Hindlimb muscle (tissue), 1 donor: ENCODE measurements at places on chromosomes 16 and 17.

DNA sequence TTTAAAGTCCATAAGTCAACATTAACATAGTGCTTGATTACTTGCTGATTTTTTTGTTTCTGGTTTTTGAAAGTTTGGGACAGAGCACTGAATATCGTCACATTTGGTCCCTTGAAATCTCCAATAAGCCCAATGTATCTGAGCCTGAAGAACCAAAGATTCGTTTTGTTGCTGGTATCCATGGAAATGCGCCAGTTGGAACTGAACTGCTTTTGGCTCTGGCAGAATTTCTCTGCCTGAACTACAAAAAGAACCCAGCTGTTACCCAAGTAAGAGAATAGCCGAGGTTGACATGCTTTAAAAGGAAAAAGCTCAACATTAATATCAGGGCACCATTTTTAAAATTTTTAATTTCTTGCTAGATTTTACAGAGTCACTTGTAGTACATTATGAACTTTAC lies 27.7 kb upstream of the GOSR1 start:
- DNase-seq: peak; percentile 25

DNA sequence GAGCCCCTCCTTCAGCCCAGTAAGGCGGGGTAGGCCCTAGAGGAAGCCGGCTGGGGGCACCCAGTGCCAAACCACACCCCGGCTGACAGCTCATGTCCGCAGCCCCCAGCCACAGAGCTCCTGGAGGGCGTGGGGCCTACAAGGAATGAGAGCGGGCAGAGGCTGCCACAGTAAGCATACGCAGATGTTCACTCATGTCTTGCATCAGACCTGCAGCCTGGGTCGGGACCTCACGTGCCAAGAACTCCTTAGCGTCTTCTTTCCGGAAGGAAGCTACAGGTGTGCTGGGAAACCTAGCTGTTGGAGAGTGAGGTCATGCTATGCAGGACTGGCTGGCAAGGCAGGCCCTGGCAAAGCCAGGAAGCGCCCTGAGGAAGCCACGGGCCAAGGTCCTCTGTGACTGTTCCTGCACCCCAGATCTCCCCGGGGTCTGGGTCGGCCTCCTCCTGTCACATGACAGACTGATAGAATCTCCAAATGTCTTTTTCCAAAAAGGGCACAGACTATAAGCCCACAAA lies 1.6 kb downstream of the ZNF598 start:
- DNase-seq: no peak

GRCh38 chr17:69427486-69428197 lies 13.1 kb downstream of the MAP2K6 start:
- DNase-seq: no peak

DNA sequence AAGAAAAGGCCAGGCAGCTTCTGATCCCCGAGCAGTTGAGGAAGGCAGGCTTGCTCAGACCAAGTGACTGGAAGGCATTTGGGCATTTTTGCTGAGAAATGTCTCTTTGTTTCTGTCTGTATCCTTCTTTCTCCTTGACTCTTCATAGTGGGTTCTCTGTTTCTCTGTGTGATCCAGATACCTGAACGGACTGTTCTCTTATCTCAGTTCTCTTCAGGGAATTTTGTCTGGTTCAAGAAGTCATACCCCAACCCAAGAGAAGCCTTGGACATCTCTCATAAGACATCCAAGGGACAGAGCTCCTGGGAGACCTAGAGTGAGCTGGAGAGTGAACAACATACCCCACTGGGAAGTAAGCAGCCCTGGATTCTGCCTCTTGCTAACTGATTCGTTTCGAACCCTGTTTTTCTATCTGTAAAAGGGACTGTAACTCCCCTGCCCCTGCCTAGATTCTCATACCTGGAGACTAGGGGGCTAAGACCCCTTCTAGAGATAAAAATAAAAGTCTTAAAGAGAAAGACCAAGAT lies 541 bp downstream of the CCL3 start:
- DNase-seq: no peak

- DNase-seq: no peak
Measured at GRCh38 chr16:89268987-89269735, 51.7 kb downstream of the ZNF778 start.

DNA sequence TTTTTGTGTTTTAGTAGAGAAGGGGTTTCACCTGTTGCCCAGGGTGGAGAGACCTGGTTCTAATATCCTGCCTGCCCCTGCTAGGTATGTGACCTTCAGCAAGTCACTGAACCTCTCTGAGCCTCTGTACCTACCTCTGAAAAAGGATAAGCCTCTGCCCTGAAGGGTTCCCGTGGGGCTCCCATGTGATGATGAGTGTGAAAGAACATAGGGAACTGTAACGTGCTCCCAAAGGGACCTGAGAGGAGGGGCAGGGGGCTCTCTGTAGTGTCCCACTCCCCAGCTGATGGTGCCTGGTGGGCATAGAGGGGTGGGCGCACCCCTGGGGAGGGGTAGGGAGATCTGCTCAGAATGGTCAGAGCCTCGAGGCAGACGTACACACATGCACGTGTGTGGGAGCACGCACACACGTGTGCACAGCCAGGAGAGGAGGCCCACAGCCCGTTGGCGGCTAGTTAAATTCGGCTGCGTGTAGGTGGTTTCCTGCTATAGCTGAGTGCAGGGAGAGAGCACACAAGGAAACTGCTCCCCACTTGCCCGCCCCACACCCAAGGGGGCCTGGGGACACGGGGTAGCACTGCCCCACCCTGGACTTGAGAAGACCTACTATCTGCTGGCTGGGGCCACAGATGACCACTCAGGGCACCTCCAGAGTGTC lies 6.7 kb downstream of the KCNH4 start:
- DNase-seq: no peak

DNA sequence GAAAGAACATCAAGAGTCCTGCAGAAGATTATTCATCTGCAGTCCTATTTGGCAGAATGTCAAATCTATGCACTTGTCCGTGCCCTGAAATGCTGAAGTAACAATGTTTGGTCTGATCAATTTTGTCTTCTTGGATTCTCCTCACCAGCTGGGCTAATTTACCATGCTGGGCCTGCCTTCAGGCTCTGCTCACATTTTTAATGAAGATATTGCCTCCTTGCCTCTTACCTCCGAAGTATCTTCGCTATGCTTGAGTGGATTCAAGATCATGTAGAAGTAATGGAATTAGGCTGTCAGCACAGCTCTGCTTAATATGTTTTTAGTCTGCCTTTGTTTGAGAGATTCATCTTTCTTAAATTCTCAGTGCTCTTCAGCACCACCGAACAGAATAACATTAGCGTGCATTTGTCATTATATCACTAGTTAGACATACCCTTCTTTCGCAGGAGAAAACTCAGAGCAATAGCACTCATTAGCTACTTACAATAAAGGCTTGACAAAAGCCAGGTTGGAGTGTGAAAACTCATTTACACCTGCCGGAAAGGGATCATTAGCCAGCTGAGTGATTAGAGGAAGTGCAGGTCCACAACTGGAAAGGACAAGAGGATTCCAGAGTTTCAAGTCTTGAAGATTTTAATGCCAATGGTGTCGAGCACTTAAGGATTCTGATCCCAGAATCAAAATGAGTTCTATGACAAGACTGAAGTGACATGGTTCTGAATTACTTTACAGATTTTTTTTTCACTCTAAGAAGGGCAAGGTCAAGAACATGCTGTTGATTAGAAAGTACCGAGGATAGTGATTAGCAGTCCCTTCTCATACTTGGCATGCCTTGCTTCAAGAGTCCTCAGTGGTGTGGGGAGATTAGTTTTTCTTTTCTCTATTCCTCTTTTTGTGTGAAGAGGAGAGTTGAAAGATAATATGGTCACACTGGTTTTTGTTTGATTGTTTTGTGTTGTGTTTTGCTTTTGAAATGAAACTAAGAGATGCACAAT lies 405.6 kb upstream of the TOM1L1 start:
- no peak for DNase-seq

DNA sequence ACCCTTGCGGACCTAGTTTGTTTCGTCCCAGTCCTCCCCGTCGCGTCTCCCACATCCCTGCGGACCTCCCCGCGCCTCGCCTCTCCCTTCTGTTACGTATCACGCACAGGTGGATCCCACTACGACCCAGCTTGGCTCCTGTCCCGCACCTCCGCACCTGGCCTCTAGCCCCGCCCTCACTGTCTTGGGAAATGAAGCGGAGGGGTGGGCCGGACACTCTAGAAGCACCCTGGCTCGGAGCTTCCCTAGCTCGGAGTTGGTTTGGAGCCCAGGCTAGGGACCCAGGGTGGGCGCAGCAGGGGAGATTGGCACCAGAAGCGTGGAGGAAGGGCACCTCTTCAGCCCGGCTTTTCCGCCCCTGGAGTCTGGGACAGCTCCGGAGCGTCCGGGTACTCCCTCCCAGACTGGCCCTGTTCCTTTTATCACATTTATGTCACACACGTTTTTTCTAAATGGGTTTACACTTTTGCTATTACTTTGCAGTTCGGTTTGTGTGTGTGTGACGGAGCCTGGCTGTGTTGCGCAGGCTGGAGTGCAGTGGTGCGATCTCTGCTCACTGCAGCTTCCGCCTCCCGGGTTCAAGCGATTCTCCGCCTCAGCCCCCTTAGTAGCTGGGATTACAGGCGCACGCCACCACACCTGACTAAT lies 1.4 kb upstream of the CEMP1 start:
- DNase-seq: peak; percentile 53

DNA sequence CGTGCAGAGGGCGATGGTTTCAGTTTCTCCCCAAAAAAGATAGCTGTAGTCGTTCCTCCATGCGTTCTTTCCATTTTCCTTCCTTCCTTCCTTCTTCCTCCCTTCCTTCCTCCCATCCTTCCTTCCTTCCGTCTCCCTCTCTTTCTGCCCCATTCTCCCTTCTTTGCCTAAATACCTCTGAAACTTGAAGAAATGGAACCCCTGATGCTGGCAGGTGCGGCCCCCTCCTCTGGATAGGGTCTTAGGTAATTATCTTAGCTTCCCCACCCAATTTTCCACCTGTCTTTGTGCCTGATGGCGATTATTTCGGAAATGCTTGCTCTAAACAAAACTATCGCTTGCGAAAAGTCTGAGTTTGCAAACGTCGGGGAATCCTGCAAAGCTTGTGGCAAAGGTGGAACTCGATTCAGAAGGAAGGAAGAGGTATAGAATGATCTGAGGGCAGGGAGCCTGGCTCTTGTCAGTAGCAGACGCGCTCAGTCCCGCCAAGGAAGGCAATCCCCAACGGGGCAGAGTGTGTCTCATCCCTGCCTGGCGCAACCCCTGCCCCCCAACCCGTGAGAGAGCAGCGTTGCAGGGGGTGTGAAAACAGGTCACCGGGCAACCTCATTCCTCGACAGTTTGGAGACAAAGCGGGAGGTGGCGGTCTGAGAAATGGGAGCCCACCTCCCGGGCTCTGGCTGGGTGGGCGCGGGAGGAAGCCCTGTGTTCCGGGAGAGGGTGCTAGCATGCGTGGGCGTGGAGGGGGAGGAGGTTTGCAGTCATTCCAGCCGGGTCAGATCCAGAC lies 2.9 kb upstream of the CBX8 start:
- DNase-seq: no peak

- peak; percentile 28 for DNase-seq
Measured at GRCh38 chr17:74325743-74326379, at the start of gene KIF19. Gene KIF19 (plus strand): TSS chr17:74326226. CDS start chr17:74326350, 124 bp downstream.

DNA sequence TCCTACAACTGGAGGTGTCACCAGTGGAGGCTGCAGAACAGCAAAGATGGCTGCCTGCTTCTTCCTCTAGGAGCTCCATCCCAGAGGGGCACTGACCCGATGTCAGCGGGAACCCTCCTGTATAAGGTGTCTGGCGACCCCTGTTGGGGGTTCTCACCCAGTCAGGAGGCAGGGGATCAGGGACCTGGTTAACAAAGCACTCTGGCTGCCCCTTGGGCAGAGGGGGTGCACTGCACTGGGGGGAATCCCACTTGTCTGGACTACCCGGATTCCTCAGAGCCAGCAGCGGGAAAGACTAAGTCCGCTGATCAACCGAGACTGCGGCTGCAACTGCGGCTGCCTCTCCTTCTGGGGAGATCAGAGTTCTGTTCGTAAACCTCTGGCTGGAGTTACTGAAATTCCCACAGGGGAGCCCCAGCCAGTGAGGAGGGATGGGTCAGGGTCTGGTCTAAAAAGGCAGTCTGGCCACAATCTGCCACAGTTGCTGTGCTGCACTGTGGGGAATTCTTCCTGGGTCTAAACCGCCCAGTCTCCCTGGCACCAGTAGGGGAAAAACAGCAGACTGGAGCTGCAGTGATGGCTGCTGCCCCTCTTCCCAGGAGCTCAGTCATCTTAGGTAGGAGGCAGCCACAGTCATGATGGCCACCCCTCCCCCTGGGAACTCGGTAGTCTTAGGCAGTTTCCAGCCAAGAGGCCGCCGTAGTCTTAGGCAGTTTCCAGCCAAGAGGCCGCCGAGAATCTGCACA lies 213.4 kb downstream of the CYB561 start:
- DNase-seq: no peak

GRCh38 chr17:33106525-33107165 lies 115.0 kb downstream of the SPACA3 start:
- DNase-seq: no peak

GRCh38 chr16:56726926-56727325 lies 3.0 kb upstream of the NUP93 start:
- no peak for DNase-seq

GRCh38 chr17:82170412-82170961 lies 42.2 kb downstream of the CCDC57 start:
- no peak for DNase-seq

DNA sequence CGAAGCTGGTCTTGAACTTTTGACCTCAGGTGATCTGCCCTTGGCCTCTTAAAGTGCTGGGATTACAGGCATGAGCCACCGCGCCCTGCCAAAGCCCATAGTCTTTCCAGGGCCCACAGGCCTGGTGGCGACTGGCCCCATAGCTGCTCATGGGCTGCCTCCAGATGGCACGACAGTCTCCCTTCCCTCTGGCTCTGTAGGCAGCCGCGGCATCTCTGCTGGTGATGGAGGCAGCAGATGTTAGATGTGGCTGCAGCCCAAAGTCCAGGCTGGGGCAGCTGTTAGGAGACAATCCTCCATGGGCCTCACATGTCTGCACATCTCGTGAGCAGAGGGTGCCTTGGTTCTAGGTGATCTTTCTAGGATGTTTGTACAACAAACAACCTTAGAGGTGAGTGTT lies 69.7 kb upstream of the DNAJA2 start:
- peak; percentile 6 for DNase-seq

DNA sequence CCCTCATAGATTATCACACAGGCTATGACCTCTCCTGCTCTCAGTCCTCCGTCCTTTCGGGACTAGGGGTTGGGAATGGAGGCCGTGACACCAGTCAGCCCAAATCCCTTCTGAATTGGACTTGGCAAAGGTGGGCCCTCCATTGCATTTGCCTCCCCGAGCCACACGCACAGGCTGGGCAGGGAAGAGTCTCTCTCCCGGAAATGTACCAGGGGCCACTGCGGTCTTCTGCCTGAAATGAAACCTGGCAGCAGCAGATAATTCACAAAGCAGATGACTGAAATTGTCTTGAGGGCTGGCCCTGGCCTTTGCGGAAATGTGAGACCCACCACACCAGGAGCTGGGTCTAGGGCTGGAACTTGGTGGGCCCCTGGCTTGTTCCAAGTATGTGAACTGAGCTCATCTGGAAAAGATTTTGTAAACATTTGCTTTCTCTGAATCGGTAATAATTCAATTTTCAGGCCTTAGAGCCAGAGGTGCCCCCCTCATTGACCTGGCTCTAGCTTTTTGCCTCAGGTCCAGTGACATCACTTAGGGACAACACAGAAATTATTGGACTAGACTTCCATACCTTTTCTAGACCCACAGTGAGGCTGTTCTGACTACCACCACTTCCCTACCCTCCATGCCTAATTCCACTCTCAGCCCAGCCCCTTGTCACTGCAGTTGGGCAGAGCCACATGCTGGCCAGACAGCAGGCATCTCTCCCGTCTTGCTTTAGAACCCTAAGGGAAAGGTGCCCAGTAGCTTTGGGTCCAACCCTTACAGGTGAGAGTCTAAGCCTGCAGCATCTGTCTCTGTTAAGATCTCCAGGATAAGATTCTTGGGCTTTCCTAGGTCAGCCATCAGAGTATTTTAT lies 75.2 kb downstream of the CCDC182 start:
- DNase-seq: no peak
